ENCODE measurements at places on chromosomes 3 and 15.

DNA sequence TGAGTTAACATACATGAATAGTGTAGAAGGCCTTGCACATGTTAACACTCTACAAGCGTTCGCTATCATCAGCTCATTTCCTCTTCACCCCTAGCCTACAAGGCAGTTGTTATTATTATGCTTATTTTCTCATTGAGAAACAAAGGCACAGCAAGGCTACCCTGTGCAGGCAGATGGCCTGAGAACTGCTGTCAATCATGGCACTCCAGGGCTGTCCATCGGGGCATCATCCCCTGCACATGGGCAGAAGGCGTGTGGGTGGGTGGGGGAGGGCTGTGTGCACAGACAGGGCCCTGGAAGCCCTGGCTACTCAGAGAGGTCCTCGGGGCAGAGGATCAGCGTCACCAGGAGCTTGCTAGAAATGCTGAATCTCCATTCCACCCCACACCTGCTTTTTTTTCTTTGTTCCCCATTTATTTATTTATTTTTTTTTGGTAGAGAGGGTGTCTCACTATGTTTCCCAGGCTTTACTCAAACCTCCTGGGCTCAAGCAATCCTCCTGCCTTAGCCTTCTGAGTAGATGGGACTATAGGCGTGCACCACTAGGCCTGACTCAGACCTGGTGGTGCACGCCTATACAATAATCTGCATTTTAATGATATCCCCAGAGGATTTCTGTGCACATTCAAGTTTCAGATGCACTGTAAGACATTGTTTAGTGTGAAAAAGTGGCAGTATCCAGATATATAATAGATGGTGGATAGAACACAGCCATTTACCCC lies 9.6 kb upstream of the ZXDC start:
- no peak for DNase-seq

GRCh38 chr15:73906346-73907034 lies 19.8 kb upstream of the LOXL1 start:
- DNase-seq: no peak

GRCh38 chr3:151067158-151067557 lies 18.3 kb upstream of the MED12L start:
- DNase-seq: peak; percentile 45

DNA sequence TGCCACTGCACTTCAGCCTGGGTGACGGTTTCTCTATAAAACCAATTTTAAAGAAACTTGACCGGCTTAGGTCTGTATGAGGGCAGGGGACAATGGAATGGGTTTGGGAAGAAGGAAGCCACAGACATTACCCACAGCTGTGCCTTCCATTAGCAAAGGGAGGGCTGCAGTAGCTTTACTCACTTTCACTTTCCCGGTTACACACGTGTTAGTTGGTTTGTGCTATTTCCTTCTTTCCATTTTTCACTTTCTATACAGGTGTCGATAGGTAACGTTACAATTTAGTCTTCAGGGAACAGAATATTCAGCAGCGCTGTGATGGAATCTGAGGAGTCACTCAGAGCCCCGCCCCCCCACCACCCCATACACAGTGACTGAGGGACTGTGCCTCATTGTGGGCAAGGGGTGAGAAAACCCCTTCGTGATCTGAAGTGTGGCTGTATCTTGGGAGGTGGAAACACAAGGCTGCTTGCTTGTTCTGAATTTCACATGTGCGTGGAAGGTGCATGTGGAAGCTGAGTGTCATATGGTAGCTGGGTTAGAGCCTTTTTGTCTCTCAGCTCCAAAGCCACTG lies 44.8 kb upstream of the RPL32 start:
- peak; percentile 67 for DNase-seq

DNA sequence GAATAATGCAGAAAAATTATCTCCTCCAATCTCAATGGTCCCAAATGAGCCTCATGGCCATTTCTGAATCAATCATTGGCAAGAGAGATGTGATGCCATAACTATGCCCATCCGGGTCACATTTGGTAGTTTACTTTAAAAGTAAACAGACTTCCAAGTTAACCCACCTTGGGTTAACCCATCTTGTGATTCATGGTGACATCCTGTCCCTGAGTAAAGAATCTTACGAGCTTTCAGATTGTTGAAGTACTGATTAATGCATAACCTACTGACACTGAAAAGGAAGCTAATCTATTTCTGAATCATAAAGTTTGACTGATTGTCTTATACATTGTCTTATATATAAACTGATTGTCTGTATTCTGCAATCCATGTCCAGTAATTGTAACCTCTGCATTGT lies 467.2 kb upstream of the AGTR1 start:
- DNase-seq: no peak

- no peak for DNase-seq
Observed at GRCh38 chr15:64947211-64947610, 35.5 kb downstream of the ANKDD1A start.

DNA sequence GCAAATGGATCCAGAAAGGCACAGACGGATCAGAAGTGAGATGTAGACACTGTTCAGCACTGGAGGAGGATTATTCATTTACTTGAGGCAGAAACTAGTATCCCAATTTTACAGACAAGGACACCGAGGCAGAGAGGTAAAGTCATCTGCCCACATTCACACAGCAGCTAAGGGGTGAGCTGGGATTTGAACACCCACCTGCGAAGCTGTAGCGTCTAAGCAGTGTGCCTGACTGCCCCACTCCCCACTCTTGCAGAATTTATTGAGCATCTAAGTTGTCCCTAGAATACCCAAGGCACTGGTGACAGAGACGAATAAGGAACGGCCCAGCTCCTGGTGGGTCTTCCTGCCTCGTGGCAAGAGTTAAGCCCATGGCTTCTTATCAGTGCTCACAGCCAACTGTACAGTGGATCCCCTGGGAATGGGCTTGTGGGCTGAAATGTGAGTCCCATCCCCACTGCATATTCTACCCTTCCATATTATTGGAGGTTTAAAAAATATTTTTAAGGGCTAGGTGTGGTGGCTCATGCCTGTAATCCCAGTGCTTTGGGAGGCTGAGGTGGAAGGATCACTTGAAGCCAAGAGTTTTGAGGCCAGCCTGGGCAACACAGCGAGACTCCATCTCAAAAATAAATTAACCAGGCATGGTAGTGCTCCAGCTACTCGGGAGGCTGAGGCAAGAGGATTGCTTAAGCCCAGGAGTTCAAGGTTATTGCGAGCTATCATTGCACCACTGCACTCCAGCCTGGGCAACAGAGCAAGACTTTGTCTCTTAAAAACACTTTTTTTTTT lies 77.6 kb downstream of the IQSEC1 start:
- no peak for DNase-seq

DNA sequence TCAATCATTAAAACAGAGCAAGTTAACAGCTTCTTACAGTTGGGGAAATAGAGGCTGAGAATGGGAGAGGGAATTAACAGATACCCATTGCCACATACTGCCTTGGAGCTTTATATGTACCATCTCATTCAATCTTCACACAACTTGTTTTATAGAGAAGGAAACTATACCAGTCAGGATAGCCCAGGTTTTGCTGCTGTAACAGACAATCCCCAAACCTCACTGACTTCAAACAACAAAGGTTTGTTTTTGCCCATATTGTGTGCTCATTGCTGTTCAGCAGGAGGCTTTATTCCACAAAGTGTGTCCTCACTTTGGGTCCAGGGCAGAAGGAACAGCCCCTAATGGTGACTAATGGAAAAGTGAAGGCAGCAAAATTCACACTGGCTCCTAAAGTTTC lies 59.2 kb downstream of the SPSB4 start:
- DNase-seq: no peak

DNA sequence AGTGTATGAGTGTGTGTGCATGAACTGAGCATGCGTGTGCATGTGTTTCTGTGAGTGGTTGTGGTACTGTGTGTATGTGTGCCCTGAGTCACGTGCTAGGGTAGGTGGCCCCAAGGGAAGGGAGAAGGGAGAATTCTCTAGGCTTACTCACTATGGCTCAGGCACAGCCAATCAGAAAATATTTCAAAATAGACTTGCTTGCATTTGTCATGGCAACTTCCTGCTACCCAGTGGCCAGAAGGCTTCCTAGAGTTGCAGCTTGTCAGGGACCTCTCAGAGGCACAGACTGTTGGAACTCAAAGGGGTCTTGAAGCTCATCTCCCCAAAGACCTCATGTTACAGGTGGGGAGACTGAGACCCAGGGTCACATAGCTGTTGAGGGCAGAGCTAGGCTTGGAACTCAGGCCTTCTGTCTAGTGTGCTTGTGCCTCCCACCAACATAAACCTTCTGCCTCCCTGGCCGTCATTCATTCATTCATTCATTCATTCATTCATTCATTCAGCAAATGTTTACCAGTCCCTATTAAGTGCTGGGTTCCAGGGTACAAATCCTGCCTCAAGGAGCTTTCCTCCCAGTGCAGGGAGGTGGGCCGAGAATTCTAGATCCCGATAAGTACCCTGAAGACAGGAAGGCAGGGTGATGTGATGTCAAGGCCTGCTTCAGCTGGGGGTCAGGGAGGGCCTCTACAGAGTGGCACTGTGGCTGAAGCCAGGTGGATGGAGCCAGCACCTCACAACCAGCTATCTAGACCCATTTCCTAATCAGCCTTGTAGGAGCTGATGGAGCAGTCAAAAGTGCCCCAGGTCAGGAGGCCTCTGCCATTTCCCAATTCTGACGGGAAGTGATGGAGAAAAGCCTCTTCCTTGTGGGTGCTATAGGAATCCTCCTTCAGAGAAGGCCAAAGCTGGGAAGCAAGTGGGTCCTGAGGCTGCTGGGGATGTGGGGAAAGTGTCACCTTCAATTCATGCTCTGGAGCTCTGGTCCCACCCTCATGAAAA lies 10.9 kb upstream of the RFT1 start:
- DNase-seq: no peak

DNA sequence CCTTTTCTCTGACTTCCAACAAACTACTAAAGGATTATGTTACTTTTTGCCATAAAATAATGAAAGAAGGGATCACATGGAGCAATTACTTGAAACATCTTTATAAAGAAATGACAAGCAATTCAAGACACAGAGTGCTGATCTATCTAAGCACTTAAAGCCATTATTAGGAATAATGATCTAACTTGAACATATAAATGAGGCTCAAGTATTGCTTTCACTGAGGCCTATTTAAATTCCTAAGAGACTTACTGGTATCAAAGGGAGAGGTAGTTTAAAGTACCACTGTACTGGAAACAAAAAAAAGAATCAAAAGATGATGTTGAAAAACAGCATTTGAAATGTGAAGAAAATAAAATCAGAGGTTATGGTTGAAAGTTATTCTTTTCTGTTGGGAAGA lies 375.5 kb downstream of the PLCL2 start:
- DNase-seq: no peak

- no peak for DNase-seq
Observed at GRCh38 chr15:31975830-31976229, 54.5 kb upstream of the CHRNA7 start.

DNA sequence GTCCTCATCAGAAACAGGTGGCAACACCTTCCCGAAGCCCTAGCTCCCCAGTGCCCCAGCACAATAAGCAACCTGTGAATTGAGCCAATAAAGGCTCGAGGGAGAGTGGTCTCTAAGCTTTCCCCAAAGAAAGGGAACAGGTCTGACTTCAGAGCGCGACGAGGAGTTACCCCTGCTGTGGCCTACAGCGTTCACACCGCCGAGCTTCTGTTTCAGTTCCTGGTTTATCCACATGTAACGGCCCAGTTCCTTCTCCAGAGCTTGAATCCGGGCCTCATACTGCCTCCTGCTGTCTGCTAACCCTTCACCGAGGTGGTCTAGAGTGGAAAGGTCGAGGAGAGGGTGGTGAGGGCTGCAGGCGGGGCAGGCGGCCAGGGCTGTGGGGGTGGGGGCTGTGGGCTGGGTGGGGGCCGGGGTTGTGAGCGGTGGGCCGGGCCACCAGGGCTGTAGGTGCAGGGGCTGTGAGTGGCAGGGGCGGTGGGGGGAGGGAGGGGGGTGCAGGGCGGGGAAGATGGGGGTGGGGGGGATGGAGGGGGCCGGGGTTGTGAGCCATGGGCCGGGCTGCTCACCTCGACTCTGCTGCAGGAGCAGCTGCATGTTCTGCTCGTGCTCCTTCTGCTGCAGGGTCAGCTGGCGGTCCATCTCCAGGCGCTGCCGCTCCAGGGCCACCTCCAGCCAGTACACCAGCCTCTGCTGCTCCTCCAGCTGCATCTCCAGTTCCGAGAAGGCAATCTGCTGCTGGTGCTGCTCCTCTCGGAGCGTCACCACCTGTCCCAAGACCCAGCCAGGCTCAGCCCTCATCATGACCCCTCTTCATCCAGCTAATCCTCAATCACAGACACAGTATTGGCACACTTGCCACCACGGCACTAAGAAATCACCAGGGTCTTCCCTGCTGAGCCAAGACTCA lies 26.2 kb downstream of the KIF7 start:
- no peak for DNase-seq

- no peak for DNase-seq
Observed at GRCh38 chr3:37542331-37542730, 319.3 kb upstream of the CTDSPL start.

DNA sequence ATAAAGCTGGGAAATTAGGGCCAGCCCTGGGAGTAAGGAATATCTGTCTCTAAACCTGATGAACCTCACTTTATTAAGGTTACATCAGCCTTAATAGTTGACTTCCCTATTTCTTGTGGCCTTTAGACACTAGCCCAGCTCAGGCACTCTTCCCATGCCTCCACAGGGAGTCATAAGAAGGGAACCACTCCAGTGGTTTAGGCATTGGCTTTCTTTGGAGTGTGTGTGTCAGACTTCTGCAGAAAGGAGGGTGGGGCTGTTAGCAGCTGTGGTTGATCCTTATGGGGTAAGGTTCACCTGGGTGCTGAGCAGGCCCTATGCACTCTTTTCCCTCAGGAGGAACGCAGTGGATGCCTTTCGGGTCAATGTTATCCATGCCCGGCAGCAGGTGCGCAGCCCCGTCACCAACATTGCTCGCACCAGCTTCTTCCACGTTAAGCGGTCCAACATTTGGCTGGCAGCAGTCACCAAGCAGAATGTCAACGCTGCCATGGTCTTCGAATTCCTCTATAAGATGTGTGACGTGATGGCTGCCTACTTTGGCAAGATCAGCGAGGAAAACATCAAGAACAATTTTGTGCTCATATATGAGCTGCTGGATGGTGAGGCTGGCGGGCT lies 4.0 kb downstream of the AP2M1 start:
- no peak for DNase-seq

- DNase-seq: no peak
Observed at GRCh38 chr15:89926158-89926557, 13.4 kb upstream of the ARPIN start.

DNA sequence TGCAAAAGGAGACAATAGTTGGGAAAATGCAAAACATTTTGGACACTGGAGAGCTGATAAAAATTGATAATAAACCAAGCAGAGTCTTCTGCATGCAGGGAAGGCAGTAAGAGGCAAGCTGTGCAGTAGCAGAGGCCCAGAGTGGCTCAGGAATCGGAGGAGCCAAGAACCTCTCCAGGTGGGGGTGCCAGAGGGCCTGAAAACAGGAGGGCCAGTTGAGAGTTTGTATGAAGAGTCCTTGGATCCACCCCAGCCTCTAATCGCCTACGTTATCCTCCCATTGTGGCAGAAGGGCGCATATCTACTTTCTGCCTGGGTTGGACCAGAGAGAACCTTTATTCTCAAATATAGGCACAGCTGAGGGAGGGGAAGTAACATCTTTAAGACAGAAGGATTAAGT lies 48.9 kb upstream of the RBP1 start:
- peak; percentile 7 for DNase-seq

- peak; percentile 65 for DNase-seq
Observed at GRCh38 chr3:48180531-48181253, 7.5 kb downstream of the CDC25A start.

GRCh38 chr3:37887062-37887461 lies 25.4 kb downstream of the CTDSPL start:
- DNase-seq: no peak

GRCh38 chr15:99452728-99453636 lies 112.8 kb upstream of the MEF2A start:
- DNase-seq: peak; percentile 16
